Epithelial cell of prostate (primary cell): ENCODE measurements at places on chromosomes 16 and 17.
A peak's percentile ranks its signal among the peaks of the same experiment; 100 is the strongest.

DNA sequence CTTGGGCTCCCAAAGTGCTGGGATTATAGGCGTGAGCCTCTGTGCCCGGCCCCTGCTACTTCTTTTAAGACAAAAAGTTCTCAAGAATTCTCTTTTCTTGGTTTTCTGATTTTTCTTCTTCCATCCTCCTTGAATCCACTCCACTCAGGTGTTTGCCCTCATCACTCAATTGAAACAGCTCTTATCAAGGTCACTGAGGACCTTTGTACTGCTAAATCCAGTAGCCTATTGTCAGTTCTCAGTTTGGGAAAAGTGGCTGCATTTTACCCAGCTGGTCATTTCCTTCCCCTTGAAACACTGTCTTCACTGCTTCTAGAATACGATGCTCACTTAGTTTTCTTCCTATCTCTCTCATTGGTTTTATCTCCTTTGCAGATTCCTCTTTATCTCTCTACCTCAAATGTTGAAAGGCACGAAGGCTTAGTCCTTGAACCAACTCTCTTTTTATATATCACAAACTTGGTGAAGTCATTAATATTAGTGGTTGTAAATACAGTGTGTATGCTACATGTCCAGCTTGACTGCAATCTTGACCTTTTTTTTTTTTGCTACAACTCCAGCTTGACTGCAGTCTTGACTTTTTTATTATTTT is 29.8 kb downstream of the ZNRF1 start:
- DNase-seq: no peak

GRCh38 chr16:79463841-79464240 is 136.7 kb downstream of the MAF start:
- no peak for DNase-seq

DNA sequence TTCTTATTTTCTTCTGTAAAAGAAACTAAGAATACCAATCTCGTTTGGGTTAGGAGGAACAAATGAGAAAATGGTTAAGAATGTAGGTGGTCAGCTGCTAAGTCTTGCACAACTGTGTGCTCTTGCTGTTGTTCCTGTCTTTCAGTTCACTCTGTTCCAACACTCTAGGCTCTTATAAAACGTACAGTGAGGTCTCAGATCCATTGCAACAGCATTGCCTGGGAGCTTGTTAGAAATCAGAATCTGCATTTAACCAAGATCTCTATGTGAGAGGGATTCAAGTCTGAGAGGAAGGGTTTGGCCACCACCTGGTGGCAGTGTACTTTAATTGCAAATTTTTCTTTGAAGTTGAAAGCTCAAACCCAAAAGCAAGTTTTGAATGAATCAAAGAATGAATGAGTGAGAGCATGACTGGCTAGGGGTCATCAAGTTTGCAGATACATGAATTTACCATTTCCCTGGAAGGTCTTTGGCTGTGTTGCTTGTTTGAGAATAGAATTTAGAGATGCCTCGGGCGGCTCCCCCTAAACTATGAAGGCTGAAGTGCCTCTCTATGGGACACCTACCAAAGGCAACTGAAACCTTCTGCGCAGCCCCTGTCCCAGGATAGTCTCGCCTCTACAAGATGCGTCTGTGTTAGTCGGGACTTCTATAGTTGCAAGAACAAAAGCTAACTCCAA is 2.5 kb downstream of the ALOX15B start:
- DNase-seq: peak; percentile 41

- DNase-seq: no peak
These were observed 1.3 kb downstream of the HOXB9 start for GRCh38 chr17:48624544-48625494.
